ENCODE measurements at places on chromosomes 2 and 18. TPM values are rescaled to one million over a fixed set of nuclear protein-coding genes. Genes with fewer than 3 reads are reported as not detected.

DNA sequence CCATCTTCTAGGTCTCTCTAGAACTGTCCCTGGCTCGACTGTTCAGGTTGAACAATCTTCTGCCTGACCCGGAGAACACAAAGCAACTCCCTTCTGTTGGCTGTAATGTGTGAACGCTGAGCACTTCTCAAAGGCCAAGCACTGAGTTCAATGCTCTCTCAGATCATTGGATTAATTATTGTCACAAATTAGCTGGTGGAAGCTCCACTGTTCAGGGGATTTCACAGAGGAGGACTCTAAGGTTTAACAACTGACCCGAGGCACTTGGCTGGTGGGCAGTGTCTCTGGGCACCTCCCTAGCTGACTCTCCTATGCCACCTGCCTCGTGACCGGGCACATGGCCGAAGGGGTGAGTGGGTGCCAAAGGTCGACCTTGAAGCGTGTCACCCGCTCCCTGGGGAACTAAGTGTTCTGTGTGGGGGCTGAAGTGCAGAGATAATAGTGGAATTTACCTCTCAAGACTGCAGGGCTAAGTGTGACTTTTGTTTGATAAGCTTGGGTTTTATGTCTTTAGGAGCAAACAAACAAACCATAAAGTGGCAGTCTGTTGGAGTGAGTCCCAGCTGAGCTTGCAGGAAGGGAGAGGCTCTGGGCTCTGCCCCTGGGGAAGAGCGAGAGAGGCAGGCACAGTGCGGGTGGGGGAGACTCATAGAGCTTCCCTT, 64.8 kb downstream of the BCL2L11 start:
- DNase-seq: peak; percentile 65

- no peak for DNase-seq
Measured at GRCh38 chr2:209451209-209451834, 27.5 kb downstream of the MAP2 start.

GRCh38 chr2:101380376-101380775, 6.9 kb downstream of the CREG2 start:
- peak; percentile 43 for DNase-seq

- DNase-seq: no peak
Measured at GRCh38 chr2:241413929-241414580, 58.0 kb downstream of the FARP2 start.

DIPK1C gene
- 6.3 TPM for total RNA-seq

ZNF385B gene
- total RNA-seq: 19.7 TPM

- DNase-seq: no peak
Measured at GRCh38 chr2:141362311-141362710, 768.5 kb downstream of the LRP1B start.

DNA sequence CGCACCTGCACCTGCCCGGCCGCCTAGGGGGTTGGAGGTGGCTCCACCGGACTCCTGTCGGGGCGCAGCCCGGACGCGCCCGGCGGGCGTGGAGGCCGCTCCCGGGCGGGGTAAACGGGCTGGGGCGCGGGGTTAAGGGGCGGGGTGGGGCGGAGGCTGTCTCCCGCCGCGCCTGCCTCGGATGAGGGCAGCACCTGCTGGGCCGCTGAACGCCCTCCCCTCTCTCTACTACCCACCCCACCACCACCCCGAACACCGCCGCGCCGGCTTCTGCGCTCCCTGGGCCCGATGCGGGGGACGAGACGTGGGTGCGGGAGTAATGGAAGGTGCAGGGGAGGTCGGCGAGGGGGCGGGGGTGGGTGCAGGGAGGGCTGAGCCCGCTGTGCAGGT, 224.8 kb upstream of the ID2 start:
- DNase-seq: no peak

GRCh38 chr18:40984856-40985255, 970.2 kb upstream of the PIK3C3 start:
- no peak for DNase-seq

- no peak for DNase-seq
Measured at GRCh38 chr2:48227617-48228344, 302.2 kb upstream of the STON1 start.

- DNase-seq: no peak
Measured at GRCh38 chr2:150549381-150549780, 61.9 kb upstream of the RND3 start.

EVA1A gene
- total RNA-seq: 1.2 TPM

MEP1B gene
- not detected for total RNA-seq

GRCh38 chr2:192011196-192011595, 164.3 kb upstream of the CAVIN2 start:
- no peak for DNase-seq

SERPINB7 gene
- total RNA-seq: not detected

GRCh38 chr2:27955384-27956161, 65.0 kb downstream of the BABAM2 start:
- no peak for DNase-seq

GRCh38 chr2:169105476-169105875, 36.1 kb downstream of the DHRS9 start:
- no peak for DNase-seq

ANKRD62 gene
- total RNA-seq: not detected

DNER gene
- 0.45 TPM for total RNA-seq

DLGAP1 gene
- total RNA-seq: 0.42 TPM

MATN3 gene
- total RNA-seq: 0.36 TPM

DNA sequence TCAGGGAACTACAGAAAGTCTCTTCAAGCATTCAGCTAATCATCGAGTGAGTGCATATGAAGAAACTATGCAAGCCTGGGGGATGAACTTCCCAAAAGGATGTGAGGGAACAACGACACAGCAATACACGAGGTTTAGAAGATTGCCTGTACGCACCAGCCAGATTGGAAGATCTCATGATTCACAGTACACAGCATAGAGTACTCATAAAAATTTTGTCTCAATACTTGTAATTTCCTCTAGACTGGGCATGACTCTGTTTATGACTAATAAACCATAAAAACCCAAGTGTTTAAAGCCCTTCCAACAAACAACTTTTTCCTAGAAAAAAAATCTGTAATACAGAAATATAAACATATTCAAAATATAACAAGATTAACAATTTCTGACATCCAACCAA, 279.7 kb downstream of the KCNJ3 start:
- DNase-seq: no peak

SPATA3 gene
- not detected for total RNA-seq

DNA sequence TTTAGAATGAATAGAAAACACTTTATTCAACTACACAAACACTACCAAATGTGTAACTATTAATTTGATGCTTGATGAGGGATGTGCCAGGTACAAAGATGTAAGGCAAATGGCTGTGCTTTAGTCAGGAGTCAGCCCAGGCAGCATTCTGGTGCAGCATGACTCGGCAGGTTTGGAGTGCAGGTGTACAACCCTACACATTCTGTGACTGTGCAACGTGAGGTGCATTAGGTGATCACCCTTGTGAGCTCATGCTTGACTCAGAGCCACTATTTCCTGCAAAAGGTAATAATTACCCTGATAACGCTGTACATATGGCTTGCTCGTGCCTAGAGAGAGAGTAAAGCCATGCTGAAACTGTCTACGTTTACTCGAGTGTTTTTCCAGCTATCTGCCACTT, 288.7 kb upstream of the DSEL start:
- no peak for DNase-seq
